ENCODE measurements at places on chromosomes 1 and 21. TPM values are rescaled to one million over a fixed set of nuclear protein-coding genes. Genes with fewer than 3 reads are reported as not detected.

- no peak for DNase-seq
Measured at GRCh38 chr1:240093120-240093961, 1.7 kb downstream of the FMN2 start.

The CHI3L2 gene
- not detected for total RNA-seq

DNA sequence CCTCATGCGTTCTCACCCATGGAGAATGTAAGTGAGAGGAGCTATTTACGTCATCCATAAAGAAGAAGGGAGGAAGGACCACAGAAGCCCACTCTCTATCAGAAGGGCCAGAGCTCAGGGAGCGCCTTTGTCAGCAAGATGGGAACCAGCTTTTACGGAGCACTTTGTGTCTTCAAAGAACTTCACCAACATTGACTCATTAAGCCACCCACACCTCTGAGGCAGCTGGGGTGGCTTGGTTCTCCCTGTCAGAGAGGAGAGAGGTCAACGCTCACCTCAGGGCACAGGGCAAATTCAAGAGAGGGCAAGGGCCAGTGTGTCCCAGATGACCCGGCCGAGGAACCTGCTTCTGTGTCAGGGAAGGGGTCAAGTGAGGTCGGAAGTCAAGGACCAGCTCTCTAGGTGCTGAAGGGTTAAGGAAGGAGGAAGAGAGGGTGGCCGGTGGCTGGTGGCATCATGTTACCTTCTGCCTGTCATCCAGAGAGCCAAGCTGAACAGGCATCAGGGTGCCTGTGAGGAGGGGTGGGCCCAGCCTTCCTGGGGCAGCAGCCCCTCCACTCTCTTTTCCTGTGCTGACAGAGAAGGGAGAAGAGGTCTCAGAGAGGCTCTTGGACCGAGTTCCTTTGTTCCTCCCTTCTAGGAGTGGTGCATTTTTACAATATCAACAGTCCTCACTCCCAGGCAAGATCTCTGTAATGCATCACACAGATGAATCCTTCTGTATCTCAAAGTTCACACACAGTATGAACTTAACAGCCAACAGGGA, 109.0 kb downstream of the ETS2 start:
- peak; percentile 78 for DNase-seq

DNA sequence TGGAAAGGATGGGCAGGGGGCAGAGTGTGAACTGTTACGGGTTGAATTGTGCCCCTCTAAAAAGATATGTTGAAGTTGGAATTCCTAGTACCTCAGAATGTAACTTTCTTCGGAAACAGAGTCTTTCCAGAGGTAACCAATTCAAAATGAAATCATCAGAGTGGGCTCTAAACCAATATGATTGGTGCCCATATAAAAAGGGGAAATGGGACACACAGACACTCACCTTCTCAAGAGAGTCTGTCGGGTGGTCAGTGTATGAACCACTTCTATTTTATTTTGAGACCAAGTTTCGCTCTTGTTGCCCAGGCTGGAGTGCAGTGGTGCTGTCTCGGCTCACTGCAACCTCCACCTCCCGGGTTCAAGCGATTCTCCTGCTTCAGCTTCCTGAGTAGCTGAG, 7.6 kb downstream of the EDARADD start:
- DNase-seq = no peak

GRCh38 chr1:183148599-183148998, 37.5 kb upstream of the LAMC2 start:
- no peak for DNase-seq
